ENCODE measurements at places on chromosomes 3 and 15. TPM values are rescaled to one million over a fixed set of nuclear protein-coding genes. Genes with fewer than 3 reads are reported as not detected.
A peak's percentile ranks its signal among the peaks of the same experiment; 100 is the strongest.

DNA sequence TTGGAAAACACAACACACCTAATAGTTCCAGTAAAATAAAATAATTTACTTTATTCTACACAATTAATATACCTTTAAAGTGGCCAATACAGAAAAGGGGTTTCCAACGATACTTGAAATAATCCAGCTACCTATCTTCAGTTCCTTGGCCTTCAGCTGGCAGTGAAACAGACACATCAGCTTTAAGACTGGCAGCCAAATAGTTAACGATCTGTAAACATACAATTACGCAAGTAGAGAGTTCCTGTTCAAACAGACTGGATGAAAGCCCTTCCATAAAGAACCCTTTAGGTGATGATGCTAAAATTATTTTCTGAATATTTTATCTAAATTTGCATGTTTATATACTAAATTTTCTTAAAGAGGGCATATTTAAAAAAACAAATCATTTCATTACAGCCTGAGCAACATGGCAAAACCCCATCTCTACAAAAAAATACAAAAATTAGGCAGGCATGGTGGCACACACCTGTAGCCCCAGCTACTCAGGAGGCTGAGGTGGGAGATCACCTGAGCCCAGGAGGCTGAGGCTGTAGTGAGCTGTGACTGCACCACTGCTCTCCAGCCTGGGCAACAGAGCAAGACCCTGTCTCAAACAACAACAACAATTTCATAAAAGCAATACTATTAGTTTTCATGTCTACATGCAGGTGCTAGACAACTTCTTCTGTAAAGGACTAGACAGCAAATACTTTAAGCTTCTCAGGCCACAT lies 12.9 kb downstream of the DYNC1LI1 start:
- no peak for DNase-seq

DNA sequence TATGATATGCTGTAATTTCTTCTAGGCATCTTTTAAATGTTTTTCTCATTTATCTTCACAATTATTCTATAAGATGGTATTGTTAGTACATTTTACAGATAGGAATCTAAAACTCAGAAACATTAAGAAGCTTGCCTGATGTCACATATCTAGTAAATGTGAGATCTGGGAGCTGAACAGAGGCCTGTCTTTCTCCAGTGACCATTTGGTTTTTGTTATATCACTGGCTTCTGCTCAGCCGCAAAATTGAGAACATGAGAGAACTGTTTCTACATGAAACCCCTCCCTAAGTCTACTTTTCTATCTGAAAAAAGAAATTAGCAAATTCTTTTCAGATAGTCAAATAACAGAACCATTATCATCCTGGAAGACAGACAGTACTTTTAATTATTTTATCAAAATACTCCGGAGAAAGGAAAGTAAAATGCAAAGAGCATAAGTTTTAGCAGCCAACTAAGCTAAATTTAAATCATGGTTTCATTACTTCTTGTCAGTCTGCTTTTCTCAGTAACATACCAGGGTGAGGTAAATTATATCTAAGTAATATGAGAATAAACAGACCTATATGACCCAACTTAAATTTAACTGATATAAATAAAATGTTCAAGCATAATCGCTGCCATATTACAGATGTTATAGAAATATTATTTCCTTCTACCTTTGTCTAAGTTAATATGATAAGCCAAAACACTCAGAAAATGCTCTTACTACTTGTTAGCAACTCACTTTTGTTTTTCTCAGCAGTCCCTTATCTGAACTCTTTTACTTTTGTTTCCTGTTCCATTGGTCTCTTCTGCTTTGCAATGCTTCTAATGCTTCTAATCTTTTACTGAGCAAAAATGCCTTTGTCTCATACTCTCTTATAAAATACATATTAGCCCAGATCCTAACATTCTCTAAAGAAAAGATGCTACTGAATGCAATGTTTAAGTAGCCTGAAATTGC lies 68.0 kb upstream of the MBNL1 start:
- DNase-seq = no peak

GRCh38 chr3:179837374-179837773 lies 184.5 kb downstream of the USP13 start:
- no peak for DNase-seq

GRCh38 chr3:141788149-141788548 lies 24.9 kb downstream of the GRK7 start:
- no peak for DNase-seq

- DNase-seq = no peak
Observed at GRCh38 chr15:55250392-55250791, 39.2 kb downstream of the RAB27A start.

GRCh38 chr15:46502667-46503066 lies 867.8 kb downstream of the SQOR start:
- no peak for DNase-seq

DNA sequence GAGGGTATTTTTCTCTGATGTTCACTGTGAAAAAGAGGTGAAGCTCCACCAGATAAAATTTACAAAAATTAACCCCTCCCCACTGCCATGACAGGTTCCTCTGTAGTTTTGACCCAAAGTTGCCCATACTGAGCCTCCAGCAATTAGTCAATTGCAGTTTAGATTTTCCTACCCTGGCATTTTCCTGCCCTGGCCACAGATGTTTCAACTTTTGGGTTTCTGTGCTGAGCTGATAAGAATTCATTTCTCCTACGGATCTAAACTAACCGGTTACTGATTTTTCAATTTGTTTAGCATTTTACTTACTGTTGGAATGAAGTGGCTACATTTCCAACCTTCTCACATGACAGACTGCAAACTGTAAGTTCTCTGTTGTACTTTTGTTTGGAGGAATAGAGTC lies 1346.1 kb upstream of the EPHA6 start:
- DNase-seq = no peak

GRCh38 chr3:25452192-25452591 lies 24.1 kb downstream of the RARB start:
- DNase-seq = no peak

GRCh38 chr3:148335612-148336011 lies 362.1 kb upstream of the AGTR1 start:
- no peak for DNase-seq

DNA sequence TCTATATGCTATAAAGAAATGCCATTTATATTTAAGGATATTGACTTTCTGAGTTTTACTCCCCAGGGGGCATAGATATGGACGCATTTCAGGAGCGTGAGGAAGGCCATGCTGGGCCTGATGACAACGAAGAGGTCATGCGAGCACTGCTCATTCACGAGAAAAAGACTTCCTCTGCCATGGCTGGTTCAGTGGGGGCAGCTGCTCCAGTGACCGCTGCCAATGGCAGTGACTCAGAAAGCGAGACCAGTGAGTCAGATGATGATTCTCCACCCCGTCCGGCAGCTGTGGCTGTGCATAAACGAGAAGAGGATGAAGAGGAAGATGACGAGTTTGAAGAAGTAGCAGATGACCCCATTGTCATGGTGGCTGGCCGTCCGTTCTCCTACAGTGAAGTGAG lies 38.4 kb downstream of the GTF2E1 start:
- no peak for DNase-seq

GRCh38 chr3:42157540-42158538 lies 66.7 kb downstream of the TRAK1 start:
- no peak for DNase-seq

DNA sequence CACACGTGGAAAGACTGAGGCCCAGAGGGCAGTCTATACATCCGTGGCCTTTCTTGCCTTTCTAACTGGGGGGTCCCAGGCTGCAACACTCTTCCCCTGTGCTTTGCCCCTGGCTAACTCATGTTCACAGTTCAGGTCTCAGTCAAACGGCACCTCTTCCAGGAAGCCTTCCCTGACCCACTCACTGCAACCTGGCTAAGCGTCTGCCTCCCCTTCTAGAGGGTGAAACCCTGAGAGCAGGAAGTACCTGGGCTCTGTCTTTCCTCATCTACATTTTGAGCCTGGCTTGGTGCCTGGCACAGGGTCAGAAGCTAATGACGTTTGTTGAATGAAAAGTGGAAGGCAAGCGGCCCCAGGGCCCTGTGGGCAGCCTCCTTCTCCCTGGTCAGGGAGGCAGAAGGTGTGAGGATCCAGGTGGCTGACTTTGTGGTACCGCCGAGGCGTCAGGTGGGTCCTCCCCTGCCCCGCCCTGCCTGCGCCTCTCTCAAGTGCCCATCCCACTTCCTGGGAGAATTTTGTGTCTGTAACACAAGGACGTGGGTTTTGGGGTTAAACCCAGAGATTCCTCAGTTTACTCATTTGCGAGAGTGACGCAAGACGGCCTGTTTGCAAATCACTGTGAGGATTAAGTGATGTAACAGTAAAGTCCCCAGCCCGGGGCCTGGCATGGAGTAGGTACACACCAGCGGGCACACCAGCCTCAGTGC lies 32.1 kb downstream of the DNASE1L3 start:
- DNase-seq = no peak

- DNase-seq = no peak
Observed at GRCh38 chr3:152892446-152892845, 57.5 kb downstream of the P2RY1 start.

DNA sequence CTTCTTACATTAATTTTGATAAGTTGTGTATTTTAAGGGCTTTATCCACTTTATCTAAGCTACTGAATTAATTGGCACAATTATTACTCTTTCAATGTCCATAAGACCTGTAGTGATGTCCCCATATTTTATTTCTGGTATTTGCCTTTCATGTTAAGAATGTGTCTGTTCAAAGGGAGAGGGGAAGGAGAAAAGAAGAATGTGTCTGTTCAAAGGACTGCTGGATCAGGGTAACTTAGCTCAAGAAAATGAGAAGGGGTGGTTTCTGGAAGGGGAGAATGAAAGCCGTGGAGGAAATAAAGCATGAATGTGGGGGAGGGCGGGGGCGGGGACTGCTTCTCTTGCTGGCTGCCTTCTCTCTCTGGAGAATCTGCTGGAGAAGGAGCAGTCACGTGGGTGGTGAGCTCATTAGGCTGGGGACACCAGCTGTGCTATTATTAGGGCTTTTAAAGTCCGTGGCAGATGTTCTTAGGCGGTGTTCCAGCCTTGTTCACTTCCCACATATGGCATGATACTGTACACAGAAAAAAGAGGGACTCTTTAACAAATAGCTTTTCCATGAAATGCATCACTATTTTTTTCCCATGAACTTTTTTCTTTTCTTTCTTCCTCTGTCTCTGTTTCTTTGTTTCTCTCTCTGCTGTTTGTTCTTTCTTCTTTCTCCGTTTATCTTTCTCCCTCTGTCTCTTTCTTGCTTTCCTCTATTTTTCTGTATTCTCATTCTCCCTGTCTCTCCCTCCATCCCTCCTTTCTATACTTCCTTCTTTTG lies 63.7 kb upstream of the ULK4 start:
- DNase-seq = peak; percentile 91

GJD2 gene
- total RNA-seq = not detected

NMB gene
- total RNA-seq = 2.9 TPM

NANOGP8 gene
- 0.81 TPM for total RNA-seq

AADACL2 gene
- not detected for total RNA-seq

GATA2 gene
- 5.2 TPM for total RNA-seq

CPA3 gene
- total RNA-seq = 31.8 TPM

DOCK3 gene
- total RNA-seq = 0.14 TPM

PDZRN3 gene
- 166 TPM for total RNA-seq

STX19 gene
- total RNA-seq = not detected

CSTA gene
- total RNA-seq = not detected
